ENCODE measurements at places on chromosomes 5 and 9.

DNA sequence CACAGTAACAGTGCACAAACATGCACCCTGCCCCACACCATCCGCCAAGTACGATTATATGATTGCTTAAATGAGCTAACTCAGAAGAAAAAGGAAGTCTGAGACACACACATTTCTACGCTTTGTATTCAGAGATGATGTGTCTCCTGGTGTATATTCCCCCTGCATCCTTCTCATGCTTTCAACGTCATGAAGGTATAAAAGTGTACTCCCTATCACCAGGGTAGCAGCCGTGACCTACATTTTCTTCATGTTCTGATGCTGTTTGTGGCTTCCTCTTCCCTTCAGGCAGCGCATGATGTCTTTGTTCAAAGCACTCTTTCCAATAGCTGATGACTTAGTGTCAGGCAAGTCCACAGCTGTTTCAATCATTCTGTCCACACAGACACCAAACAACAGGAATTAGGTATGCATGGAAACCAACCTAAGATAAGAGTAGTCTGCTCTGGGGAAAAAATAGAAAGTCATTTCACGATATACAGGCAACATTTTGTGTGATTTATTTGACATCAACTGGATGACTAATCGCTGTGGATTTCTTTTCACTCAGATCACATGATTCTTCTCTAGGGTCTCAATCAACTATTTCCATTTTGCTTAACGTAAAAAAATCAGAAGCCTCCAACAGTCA lies 269.4 kb upstream of the PTGER4 start:
- no peak for DNase-seq

DNA sequence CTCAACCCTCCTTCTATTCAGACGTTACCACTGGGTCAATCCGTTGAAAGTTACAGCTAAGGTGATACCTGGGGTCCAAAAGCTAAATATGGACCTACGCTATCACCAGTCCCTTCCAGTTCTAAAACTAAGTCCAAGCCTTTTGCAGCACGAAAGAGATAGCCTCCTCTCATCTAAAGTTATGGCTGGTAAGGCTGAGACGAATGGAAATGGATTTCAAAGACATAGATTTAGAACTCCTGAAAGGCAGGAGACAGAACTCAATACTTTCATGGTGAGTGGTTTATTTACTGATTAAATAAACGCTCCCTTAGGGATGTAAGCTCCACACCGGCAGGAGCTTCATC lies 751 bp upstream of the RIC1 start:
- DNase-seq = no peak

DNA sequence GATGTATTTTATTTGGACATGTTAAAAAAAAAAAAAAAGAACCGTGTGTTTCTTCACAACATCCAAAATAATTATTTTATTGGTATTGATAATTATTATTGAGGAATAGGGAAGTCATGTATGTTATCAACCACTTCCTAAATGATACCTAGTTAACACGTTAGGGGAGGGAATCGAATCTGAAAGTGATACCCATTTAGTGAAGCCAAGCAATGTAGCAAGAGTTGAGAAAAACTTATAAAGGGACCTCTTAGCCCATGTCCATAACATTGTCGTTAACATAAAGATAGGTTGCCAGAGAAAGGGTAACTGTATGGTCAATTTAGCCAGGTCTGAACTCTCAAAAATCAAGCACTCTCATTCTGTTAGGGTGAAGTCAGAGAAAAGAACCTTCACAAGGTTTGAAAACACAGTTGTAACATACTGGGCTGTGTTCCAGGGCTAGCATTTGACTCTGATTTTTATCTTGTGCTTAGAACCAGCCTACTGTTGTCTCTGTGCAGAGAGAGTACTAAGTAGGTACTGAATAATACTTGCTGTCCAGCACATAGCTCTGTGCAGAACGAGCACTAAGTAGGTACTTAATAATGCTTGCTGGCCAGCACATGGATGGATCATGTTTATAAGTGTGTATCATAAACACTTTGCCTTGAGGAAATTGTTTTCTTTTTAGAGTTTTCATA lies 60.4 kb downstream of the GHR start:
- no peak for DNase-seq

DNA sequence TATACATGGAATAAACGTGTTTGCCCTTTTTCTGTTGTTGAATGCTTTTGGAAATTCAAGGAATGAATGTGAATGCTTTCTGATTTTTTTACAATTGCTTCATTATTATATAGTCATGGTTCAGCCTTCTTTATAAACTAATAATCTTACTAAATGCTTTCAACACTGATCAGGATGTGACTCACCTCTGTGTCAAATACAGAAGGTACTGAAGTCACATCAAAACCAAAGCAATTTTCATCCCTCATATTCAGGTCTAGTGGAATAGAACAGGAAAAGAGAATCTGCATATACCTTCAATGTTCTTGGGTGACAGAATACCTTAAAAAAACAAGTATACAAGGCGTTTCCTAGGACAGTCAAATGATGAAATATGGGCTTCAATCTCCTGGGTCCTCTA lies 170.7 kb downstream of the PDE4D start:
- no peak for DNase-seq

DNA sequence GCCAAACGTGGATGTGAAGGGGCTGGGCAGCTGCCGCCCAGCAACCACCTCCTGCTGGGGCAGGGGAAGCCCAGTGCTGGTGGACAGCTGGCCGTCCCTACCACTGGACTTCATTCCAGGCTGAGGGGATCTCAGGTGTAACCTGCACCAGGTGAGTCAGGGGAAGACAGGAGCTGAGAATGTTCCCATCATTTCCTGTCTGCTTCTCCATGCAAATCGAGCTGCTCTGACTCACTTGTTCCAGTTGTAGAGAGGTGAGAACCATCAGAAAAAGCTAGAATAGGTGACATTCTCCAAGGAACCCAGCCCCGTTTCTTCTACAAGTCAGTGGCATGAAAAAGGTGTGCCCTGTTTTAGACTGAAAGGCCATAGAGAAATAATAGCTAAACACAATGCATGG lies 21.8 kb upstream of the BARX1 start:
- DNase-seq = no peak

GRCh38 chr9:28941856-28942255 lies 1368.6 kb upstream of the C9orf72 start:
- DNase-seq = no peak

GRCh38 chr9:5478206-5478605 lies 27.9 kb downstream of the CD274 start:
- no peak for DNase-seq

DNA sequence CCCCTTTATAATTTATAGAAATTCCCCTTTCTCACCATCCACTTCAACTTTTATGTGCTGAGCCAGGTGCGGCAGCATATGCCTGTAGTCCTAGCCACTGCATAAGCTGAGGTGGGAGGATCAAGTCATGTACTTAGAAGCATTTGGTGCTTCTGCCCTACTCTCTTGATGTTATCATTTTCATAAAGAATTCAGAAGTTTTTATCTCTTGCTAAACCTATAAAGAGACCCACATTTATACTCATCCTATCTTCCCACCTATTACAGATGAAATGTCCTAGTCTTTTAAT lies 18.5 kb downstream of the HMMR start:
- no peak for DNase-seq

GRCh38 chr9:131736431-131736830 lies 3.4 kb downstream of the RAPGEF1 start:
- no peak for DNase-seq

DNA sequence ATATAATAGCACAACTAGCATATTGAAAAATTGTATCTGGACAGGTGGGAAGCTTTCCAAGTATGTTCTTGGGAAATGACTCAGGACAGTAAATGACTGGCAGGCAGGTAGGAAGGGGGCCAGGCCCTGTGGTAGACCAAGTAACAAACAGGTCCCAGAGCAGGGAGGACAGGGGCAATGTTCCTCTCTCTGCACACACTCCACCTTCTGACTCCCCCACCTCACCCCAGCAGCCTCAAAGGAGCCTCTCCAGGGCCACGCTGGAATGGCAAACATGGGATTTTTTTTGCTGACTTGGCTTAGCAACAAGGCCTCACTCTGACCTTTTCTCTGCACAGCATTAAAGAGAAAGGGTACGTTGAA lies 31.1 kb upstream of the IQGAP2 start:
- no peak for DNase-seq

GRCh38 chr9:125146247-125146646 lies 2.9 kb upstream of the SCAI start:
- no peak for DNase-seq

DNA sequence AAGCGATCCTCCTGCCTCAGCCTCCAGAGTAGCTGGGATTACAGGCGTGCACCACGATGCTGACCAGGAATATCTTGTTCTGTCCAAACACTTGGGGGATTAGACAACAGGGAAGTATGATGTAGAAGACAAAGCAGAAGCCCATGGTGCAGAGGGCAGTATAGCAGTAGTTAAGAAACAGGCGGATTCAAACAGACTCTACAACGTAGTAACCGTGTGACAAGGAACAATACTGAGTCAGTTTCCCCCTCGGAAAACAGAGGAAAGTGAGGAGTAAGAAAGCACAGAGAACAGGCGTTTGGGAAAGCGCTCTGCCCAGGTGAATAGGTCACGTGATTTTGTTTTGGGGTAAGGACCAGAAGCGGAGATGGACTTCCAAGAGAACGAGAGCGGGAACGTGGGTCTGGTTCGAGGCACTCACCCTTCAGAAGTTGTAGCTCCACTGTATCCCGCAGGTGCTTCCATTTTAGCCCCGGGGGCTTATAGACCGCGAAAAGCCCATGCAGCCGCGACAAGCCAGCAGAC lies 306 bp downstream of the TRUB2 start:
- DNase-seq = no peak

DNA sequence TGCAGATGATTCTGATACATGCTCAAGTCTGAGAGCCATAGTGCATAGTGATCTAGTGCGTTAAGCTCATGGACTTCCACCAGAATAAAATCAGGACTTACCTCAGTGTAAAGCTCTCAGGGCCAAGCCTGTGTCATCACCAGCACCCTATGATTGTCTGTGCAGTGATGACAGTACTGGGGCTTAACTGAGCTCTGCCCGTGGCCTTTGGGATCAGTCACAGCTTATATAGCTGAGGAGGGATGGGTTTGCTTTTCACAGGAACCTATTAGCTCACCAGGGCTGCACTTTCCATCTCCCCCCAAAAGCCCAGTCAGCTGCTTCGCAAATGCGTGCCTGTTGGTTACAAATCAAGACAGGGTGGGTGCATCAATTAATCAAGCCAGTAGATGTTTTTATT lies 246.9 kb downstream of the NR3C1 start:
- DNase-seq = no peak

- no peak for DNase-seq
Measured at GRCh38 chr5:38782180-38782835, 63.5 kb upstream of the OSMR start.

- no peak for DNase-seq
Measured at GRCh38 chr5:45695804-45696156, 400 bp downstream of the HCN1 start.

Measured in C1 segment of cervical spinal cord (tissue), 14 donors.